T follicular helper cell (primary cell): ENCODE measurements at places on chromosomes 2 and 18.

GRCh38 chr2:19774805-19775176 is 127.0 kb downstream of the TTC32 start:
- DNase-seq: no peak

- no peak for DNase-seq
These were observed 84.4 kb downstream of the TMEM131 start for GRCh38 chr2:97911206-97911921.

DNA sequence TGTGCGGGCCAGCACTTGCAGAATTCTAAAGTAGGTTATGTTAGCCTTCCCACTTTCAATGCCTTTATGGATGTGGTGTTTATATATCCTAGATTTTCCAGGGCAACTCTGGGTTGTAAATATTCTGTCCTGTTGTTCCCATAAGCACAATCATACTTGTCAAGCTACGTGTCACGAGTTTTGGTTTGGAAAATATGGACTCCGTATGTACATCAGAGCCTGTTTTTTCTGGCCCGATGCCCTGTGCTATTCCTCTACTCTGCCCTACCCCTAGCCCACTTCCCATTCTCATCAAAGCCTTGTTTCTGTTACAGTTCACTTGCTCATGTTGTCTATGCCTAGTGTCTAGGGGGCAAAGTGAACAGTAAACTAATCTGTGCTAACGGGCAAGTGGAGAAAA is 27.0 kb upstream of the ZEB2 start:
- no peak for DNase-seq

- DNase-seq: no peak
These were observed 75.2 kb upstream of the SLC14A2 start for GRCh38 chr18:45540125-45540524.

DNA sequence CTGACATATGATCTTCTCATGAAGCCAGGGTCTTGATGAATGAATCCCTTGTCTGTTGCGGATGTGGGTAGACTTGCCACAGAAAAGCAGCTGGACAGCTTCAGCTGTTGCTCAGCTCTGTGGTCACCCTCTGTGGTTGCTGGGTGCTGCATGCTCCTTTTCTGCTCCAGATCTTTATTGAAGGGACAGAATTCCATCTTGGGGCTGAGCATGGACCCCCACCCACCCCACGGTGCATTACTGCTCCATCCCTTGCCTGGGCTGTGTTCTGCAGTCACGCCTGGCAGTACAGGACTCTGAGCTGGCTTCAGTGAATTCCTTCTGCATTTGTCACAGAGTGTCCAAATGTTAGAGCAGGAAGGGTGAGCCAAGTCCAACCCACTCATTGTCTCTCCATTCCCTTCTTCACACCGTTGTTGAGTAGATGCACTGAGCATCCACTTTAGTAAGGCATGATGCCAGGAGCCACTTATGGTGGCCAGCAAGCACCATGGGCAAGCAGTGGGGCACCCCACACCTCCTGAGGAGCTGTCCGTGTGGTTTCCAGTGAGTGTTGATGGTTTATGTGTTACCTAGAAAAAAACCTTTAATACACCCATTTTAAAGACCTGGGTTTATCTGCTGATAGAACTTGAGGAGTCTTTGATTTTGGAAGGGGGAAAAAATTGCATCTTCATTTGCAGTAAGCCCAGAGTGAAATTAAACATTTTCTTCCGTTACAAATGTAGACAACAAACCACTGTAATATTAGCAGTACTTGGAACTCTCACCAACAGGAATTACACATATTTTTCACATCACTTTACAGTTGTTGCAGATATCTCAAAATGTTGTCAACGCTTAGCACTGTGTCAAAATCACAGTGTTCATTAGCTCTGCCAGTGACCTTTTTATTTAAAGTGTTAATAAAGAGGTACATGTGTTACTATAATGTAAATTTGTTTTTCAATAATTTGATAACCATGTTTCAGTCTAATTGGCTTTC is 14.7 kb upstream of the ITGB6 start:
- DNase-seq: no peak

GRCh38 chr18:68221111-68221724 is 493.7 kb downstream of the TMX3 start:
- DNase-seq: no peak

DNA sequence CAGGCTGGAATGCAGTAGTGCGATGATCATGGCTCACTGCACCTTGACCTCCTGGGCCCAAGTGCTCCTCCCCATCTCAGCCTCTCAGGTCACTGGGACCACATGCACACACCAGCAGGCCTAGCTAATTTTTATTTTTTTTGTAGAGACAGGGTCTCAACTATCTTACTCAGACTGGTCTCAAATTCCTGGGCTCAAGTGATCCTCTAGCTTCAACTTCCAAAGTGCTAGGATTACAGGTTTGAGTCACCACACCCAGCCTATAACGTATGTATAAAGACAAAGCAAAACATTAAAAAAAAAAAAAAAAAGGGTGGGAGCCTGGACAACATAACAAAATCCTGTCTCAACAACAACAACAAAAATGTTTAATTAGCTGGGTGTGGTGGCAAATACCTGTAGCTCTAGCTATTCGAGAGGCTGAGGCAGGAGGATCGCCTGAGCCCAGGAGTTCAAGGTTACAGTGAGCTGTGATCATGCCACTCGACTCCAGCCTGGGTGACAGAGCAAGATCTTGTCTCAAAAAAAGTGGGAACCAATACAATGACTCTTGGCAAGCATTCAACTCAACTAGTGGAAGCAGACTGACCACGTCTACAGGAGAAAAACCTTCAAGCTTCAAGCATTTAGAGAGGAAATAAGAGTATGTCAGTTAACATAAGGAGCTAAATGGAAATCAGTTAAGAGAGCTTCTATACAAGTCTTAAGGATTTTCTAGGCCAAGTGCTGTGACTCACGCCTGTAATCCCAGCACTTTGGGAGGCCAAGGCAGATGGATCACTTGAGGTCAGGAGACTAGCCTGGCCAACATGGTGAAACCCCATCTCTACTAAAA is 2.6 kb downstream of the GTF3C2 start:
- DNase-seq: no peak

DNA sequence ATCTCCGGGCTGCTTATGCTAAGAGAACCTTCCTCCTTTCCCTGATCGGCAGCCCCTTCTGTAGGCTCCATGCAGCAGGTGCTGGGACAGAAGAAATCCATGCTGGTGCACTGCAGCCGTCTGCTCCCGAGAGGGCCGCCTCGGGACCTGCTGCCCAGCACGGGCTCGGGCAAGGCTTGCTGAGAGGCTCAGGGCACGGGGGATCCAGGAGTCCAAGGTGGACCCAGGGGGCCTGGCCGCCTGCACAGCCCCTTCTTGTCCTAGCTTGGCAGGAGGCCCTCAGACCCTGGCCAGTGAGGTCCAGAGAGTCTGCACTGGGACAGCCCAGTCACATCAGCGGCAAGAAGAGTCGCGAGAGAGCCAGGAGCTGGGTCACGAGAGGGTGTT is 13.3 kb upstream of the DUSP2 start:
- DNase-seq: no peak

GRCh38 chr18:39166776-39167175 is 1601.2 kb upstream of the CELF4 start:
- DNase-seq: no peak

DNA sequence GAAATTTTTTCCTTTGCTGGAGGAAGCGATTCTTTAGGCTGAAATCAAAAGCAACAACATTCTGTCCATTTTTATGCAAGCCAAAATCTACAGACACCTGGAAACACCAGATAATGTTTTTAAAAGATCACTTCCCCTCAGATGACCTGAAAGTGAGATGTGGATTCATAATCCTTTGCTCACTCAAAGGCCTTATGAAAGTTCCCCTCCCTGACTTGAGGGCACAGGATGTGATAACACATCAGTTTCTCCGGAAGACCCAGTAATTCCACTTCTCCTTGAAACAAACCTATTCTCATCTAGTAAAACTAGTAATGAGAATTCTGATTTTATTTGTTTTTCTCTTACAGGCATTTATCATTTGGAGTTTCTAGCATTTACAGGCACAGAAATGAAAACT is 218.3 kb upstream of the RND3 start:
- DNase-seq: no peak

DNA sequence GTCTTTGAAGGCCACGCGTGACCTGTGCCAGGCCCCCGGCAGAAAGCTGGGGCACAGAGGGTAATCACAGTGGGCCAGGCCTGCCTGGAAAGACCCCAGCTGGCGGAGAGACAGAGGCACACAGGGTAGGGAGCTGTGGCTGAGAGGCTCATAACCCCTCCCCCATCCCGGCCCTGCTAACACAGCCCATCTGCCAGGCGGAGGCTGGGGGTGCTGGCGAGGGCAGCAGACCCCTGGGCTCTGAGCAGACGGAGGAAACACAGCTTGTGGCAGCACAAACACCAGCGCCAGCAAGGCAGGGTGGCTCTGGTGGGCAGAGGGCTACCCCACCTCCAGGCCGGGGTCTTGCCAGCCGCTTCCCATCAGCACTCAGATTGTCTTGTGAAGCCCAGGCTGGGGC is 19.0 kb downstream of the HS6ST1 start:
- no peak for DNase-seq

DNA sequence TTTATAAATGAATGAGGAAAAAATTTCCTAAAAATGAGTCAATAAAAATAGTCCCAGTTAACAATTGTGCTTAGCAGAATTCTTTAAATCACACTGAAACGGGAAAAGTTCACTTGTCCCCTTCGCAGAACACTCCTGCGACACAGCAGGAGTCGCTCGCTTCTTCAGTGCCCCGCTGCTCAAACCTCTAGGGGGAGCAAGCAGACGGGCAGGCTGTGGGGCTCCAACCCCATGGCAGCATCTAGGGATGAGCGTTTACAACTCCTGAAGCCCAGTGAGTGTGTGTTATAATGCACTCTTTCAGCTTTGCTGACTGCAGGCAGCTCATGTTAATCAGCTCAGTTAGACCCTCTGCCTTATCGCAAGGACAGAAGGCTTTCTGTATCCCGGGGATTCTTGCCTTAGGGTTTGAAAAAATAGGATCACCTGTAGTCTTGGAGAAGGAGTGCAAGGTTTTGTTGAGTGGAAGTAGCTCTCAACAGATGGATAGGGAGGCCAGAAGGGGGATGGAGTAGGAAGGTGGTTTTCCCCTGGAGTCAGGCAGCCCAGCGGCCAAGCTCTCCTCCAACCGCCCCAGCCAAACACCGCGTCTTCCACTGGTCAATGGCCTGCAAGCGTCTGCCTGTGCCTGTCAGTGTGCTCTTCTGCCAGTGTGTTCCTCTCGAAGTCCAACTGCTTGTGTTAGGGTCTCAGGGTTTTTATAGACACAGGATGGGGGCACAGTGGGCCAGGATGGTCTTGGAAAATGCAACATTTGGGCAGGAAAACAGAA is 1977.7 kb upstream of the LRRTM1 start:
- DNase-seq: no peak

DNA sequence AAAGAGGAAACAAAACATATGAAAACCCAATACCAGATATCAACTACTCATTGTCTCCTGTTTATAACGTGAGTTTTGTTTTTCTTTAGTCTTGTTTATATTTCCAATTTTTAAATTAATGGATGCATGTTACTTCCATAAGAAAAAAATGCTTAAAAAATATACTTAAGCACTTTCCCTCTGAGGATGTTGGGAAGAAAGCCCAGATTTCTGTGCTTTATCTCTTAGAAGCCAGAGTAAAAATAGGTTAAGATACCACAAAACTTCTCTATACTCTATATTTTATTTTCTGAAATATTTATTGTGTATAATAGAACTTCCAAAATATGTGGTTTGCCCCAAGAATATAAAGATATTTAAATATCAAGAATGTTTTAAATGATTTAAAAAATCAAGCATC is 633.9 kb downstream of the STK39 start:
- DNase-seq: no peak

DNA sequence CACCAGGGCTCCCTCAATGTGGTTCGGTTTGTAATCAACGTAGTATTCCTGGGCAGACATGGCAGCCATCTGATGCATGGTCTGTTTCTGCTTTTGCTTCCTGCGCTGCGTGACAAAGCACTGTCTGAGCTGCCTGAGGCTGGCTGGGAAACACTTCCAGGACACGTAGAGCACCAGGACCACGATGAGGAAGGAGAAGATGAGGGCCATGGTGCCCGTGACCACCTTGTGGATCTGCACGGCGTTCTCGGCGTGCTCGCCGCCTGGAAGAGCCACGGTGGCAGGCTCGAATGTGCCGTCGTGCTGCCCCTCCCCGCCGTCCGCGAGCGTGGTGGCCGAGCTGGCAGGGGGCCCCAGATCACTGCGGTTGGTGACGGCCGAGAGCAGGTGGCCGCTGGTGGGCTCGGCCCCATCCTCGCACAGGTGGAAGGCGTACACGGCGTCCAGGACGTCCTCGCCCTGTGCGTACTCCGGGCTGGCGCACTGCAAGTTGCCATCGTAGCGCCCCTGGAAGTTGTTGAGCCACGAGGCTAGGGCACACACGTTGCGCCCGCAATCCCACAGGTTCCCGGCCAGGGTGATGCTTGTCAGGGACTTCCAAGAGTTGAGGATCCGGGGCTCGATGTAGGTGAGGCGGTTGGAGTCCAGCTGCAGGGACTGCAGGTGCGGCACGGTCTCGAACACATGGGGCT is 2.1 kb downstream of the LRRTM1 start:
- DNase-seq: no peak

- DNase-seq: no peak
These were observed 84.5 kb upstream of the TLK1 start for GRCh38 chr2:171244970-171245782.

GRCh38 chr2:166417669-166418068 is 41.9 kb upstream of the SCN9A start:
- DNase-seq: no peak

DNA sequence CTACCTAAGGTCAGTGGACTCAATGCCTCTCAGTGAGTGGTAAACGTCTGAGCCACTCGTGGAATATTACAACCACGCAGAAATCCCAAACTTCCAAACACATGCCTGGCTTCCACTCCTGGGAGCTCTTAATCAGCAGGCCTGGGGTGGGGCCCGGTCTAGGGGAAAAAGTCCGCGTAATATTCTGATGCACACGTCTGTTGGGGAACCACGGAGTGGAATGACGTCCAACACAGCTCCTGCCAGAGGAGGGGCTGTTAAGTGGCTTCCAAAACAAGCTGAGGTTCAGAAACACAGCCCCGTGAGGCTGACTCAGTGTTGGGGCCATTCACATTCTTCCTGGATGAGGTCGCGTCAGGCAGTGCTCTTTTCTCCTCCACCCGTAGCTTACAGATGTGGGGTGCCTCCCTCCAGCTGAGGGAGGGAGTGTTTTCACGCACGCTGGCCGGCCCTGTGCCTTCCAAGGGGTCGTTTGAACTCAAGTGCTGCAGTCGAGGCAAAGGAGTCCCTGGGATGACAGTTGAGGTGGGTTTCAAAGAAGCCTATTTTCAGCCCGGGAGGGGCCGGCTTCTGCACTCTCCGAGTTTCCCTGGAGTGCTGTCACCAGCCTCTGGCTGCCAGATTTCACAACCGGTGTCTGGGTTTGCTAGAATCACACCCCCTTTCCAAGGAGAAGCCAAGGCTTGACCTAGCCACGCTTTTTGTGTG is 73.1 kb downstream of the ACKR3 start:
- no peak for DNase-seq

DNA sequence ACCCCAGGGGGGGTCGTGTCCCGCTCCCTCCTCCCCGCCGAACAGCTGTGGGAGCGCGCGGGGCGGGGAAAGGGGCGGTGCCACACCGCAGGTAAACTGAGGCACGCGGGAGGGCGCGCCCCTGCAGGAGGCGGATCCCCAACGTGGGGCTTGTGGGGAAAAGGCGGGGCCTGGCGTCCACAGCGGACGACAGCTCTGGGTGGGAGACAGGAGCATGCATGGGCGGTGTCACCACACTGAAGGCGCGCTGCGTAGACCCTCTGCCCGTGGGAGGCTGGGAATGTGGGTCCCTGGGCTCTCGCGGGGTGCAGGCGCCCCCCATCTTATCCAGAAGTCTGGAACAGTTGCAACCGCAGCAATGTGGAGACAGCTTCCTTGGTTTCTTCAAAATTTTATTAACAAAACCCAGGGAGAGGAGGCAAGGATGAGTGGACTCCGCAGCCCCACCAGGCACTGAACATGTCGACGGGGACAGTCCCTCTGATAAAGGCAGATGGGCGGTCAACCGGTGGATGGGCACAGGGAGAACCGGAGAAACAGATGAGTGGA is 723 bp upstream of the MBD1 start:
- no peak for DNase-seq
